Breast epithelium (tissue), 4 donors: ENCODE measurements at places on chromosomes 5 and 9.

GRCh38 chr9:22919423-22919822 is 472.8 kb downstream of the DMRTA1 start:
- no peak for DNase-seq

DNA sequence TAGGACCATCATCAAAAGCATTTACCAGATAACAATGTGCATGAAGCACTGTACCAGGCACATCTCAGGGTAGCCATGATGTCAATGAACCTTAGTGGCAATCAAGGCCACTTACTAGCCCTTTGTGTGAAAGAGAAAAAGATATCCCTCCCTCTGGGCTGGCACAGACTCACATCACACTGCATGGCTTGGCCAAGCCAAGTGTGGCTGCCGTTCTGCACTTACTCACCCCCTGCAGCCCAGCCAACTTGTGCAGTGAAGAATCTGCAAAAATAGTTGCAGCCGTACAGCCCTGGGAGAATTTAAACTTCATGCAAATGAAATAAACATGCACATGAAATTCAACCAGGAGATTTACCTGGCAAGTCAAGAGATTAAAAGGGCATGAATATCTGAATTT is 333.5 kb downstream of the DEPDC1B start:
- DNase-seq = no peak

- DNase-seq = no peak
Measured at GRCh38 chr5:38776149-38776896, 69.5 kb upstream of the OSMR start.

DNA sequence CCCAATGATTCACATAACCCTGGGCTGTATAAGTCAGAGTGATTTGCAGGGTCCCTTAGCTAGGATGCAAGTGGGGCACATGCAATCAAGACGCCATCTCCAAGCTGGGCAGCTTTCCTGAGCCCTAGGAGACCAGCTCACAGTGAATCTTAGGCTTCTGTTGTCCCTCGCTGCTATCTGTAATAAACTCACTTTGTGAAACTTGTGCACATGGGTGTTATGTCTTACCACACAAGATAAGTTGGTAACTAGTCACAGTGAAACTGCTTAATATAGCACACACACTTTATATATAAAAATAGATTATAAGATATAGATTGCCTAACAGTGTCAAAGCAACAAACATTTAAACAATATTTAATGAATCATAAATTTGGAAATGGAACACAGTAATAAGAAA is 658.5 kb downstream of the SLCO4C1 start:
- DNase-seq = no peak

DNA sequence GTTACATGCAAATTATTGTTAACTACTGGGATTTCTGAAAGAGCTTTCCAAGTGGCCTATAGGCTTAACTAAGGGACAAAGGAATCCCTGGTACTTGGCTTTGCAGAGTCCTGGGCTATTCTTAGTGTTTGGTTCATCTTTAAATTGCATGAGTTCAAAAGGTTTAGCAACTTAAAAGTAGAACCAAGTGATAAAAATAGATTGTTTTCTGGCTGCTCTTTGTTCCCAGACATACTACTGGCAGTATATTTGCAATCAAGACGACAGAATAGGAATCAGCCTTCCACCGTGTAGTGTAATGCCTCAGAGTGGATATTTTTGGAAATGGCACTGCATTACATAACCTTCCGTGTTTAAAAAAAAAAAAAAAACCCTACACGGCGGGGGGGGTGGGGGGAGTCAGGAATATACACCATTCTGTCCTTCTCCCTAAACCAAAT is 1.0 kb downstream of the NREP start:
- DNase-seq = no peak

GRCh38 chr5:90071066-90071465 is 338.5 kb downstream of the CETN3 start:
- no peak for DNase-seq

GRCh38 chr9:134419684-134420076 is 93.4 kb downstream of the RXRA start:
- no peak for DNase-seq

GRCh38 chr5:38847559-38848347 is 1.9 kb downstream of the OSMR start:
- DNase-seq = no peak

DNA sequence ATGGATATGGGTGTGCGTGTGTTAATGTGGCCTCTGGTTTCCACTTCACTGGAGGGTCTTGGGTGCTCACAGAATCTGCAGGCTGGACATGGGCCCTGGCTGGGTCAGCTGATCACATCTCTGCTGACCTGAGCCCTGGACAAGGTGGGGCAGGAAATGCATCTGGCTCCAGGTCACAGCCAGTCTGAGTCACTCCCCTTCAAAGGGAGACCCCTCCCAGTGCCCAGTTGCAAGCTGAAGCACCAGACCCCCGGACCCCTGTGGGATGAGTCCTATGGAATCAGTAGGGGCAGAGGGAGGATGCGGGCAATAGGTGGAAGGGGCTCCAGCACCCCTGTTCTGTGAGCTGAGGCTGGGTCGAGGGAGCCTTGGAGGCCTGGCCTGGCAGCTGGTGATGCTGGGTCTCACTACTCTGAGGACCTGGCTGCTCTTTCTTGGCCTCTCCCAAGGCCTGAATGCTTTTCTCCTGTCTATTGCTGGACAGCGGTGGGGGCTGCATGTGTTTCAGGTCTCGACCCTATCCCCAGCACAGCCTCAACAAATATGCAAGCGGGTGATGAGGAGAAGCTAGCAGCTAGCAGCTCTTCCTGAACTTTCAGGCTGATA is 54.5 kb downstream of the PHF2 start:
- DNase-seq = no peak

DNA sequence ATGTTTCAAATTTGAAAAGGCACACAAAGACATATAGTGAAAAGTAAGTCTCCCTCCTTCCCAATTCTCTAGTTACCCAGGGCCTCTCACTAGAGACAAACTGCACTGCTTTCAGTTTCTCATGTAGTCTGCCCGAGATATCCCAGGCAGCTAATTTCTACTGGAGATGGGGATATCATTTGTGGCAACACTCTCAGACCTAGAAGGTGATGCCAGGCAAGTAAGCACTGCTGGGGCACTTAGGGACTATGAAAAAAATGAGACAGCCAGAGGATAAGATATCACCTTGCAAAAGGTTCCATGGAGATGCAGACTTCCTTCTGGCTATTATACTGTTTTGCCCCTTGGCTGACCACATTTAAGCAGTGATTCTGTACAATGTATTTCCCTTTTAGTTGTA is 12.6 kb downstream of the SIL1 start:
- no peak for DNase-seq

- DNase-seq = no peak
Measured at GRCh38 chr5:53237876-53238275, 128.3 kb upstream of the MOCS2 start.

GRCh38 chr5:127832067-127832466 is 128.9 kb downstream of the CCDC192 start:
- DNase-seq = no peak

- DNase-seq = no peak
Measured at GRCh38 chr9:107969727-107970126, 480.2 kb upstream of the KLF4 start.

DNA sequence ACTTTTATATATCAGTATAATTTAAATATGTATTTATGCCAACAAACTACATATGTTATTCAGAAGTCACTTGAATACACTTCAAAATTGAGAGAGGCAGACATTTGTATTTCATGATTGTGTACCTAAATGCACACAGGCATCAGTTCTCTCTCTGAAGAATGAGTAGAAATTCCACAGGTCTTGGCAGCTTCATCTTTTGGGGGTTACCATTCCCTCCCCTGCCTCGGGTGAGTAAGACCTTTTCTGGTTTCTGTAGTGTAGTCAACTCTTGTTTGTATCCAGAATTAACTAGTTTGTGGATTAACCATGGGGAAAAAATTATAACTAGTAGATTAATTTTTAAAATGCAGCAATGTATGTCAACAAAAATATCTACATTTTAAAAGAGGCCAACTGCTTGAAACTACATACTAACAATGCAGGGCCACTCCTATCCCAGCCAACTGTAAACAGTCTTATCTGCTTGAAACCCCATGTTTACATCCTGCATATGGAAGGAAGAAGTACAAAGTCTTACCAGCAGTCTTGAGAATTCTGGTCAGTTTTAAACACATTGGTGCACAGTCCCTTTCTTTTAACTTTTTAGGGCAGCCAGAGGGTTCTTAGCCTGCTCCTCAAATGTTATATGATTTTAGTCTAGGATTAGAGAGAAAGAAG is 339.6 kb upstream of the KIF2A start:
- no peak for DNase-seq

DNA sequence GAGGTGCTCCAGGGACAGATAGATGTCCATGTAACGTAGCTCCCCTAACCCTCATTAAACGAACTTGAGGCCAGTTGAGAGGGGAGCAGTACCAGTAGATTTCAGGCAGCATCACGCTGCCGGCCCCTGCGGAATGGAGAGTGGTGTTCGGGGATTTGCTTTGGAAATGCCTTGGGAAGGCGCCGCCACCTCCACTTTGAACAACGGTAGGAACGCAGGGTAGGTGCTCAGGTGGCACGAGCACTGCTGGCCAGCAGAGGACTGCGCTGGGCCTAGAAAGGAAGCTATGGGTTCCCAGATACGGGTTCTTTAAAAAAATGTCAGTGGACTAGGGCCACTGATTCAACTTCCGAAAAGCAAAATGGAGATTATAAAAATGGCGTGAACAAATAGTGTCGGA is 271.8 kb downstream of the FANCC start:
- DNase-seq = no peak

GRCh38 chr9:92610470-92611420 is 59.2 kb downstream of the IPPK start:
- DNase-seq = no peak

DNA sequence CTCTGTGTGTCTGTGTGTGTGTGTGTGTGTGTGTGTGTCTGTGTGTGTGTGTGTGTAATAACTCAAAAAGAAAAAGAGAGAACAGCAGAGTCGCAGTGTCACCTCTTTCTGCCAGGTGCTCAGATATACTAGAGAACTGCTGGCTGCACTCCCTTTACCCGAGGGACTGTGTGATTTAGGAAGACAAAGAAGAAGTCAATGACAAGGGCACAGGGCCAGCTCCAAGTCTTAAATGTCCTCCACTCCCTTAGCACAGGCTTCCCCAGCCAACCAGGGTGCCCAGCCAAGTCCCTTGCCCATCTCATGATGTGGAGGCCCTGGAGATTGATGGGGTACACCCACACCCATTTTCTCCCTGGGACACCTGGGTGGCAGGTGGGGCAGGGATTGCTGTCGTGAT is 8.7 kb downstream of the CCNJL start:
- no peak for DNase-seq

GRCh38 chr9:8916771-8917170 is 1117.2 kb upstream of the DMAC1 start:
- no peak for DNase-seq

GRCh38 chr5:17429353-17429752 is 68.7 kb upstream of the TAF11L2 start:
- no peak for DNase-seq

- DNase-seq = no peak
Measured at GRCh38 chr9:7094052-7094451, 336.3 kb downstream of the KDM4C start.

DNA sequence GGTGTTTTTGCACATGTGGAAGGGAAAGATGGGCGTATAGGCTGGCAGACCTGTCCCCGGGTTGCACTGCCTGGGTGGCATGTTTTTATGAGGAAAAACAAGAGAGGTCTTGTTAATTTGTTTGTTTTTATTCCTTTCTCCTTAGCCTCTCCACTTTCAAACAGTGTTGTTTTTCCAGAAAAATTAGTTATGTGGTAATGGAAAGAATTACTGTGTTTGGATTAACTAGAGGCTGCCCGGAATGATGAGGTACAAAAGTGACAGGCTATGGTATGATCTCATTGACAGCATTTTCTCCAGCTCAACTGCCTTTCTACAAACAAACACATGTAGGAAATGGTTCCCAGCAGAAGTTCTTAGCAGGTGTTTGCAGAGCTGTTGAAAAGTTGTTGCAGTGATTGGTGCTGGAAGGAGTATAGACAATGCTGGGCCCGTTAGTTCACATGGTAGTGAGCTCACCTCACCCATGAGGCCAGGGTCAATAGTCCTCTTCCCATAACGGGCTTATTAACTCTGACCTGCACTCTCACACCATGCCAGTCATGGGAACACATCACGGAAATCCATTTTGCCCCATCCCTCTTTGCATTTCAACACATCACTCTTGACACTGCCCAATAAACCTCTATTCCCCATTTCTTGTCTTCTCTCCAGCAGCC is 111.3 kb upstream of the SAP30L start:
- no peak for DNase-seq

- DNase-seq = no peak
Measured at GRCh38 chr5:178107756-178108310, 5.5 kb upstream of the N4BP3 start.

DNA sequence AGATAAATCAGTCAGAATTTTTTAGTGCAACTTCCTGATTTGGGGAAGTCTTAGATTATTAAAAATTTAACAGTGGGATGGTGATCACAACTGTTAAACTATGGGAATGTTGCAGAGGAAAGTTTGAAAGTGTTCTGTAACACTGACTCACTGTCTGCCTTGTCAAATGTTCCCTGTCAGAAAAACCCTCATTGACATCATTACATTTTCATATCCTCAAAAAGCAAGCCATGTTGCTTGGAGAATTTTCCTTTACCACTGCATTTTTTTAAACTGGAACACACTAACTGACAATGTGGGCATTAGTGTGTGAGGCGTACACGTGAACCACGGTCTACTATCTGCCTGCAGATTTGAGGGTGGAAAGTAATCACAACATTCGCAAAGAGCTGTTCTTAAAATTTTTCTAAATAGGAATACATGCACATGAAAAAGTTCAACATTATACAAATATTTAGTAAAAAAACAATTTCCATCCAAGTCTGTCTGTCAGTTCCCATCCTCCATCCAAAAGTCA is 28.6 kb upstream of the IL7R start:
- DNase-seq = no peak

DNA sequence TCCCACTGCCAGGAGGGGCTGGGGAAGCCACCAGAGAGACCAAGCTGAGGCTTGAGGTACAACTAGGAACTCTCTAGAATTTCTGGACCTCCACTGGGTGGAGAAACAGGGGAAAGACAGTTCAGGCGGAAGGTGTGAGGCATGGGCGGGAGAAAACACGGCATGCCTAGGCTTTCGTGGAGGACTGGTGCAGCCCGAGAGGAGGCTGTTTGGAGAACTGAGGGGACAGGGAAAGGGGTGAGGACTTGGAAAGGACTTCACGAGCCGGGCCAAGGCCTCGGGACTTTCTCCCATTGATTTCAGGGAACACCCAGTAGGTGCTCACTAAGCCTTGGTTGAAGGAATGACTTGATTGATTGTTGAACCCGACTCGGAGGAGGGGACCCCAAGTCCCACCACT is 9.5 kb upstream of the ADGRD2 start:
- DNase-seq = no peak
